NCI-H1436 treated with DMSO at 0.1 percent for 48 hours (cell line): ENCODE measurements at places on chromosomes 7 and 10.

DNA sequence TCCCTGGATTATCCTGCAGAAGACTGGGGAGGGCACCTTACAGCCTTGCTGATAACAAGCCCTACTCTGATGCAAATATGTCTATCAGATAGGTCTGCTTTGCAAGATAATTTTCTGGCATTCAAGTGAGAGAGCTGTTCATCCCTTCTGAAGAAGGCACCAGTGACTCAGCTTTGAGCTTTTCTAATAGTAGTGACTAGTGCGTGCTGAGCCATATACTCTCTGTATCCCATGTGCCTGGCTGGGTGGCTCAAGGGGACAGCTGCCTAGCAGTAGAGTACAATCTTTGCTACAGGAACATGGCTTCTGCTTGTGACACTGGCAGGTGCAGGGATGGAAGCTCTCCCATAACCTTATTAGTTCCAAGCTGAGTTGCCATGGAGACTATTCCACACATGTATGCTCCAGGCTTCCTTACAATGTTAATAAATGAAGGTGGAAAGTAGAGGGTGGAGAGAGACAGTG is 35.0 kb upstream of the ABCB4 start:
- no peak for DNase-seq

DNA sequence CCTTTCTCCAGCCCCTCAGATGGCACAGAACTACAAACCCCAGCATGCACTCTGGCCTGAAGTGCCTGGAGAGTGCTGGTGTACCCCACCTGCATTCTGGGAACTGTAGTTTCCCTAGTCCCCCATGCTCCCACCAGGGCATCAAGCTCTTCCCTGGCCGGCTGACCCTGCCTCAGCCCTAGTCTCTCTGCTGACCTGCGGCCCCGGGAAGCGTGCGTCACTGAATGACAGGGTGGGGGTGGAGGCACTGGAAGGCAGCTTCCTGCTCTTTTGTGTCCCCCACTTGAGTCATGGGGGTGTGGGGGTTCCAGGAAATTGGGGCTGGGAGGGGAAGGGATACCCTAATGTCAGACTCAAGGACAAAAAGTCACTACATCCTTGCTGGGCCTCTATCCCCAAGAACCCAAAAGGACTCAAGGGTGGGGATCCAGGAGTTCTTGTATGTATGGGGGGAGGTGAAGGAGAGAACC is 2.1 kb downstream of the NOS3 start:
- DNase-seq: no peak

DNA sequence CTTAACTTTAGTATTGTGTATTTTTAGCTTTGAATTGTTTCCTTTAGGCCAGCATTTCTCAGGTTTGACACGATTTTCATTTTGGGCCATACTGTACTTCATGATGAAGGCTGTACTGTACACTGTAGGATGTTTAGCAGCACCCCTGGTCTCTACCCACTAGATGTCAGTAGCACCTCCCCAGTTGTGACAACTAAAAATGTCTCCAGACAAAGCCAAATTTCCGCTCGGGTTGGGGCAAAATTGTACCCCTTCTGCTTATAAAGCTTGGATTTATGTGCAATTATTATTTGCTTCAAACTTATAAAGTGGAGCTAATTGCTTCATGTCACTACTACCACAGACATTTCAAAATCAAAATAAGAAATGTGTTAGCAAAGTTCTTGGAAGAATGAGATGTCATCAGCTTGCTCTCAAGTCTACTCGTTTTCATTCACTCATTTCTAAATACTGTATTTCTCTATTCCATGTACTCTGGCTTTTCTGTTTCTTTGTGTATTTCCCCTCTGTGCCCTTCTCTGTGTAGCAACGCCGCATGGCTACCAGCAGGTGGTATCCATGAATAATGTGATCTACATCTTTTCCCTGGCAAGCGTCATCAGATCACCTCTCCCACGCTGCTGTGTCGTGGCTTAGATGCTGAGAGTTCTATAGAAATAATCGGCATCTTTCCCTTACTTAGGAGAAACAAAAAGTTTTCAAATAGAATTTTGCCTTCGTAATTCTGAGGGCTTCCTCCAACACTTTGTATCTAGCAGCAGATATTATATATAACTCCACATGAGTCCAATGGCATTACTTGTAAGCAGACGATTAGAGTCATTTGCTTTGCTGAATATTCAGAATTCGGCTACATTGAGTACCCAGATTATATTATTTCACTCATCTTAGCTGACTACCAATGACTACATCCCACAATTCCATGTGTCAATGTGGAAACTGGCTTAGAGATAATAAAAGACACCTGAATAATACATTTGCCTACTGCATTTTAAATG is 47.8 kb upstream of the CALCR start:
- DNase-seq: no peak

DNA sequence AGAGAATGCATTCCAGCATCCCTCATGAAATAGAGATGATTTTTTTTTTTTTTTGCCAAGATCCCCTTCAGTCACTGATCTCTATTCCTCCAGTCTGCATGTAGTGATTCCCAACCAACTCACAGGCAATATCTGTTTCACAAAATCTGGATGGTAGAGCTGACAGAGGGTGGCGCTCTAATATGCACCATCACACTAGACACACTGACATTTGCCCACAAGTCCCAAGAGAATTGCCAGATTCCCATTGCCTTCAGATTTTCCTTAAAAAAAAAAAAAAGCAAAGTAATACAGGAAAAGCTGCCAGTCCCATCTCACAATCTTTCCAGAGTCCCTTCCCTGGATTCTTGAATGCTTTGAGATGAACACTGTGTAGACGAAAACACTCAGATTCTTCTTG is 301.0 kb downstream of the SORCS1 start:
- no peak for DNase-seq

DNA sequence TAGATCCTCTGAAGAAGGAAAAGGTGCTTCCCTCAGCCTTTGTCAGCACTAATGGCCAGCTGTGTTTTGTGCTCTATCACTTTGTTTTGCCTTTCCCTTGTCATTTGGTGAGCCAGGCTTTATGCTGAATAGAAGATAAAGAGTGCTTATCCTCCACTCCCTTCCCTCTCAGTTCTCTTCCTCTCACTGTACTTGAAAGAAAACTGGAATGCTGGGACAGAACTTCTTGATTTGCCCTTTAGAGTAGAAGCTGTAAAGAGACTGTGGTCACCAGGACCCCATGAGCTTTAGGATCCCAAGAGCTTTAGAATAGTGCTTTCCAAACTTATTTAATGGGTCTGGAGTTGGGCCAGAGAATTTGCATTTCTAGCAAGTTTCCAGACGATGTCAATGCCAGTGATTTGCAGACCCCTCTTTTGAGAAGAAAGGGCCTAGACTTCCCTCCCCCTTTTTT is 81.4 kb downstream of the LRRC4 start:
- DNase-seq: no peak

DNA sequence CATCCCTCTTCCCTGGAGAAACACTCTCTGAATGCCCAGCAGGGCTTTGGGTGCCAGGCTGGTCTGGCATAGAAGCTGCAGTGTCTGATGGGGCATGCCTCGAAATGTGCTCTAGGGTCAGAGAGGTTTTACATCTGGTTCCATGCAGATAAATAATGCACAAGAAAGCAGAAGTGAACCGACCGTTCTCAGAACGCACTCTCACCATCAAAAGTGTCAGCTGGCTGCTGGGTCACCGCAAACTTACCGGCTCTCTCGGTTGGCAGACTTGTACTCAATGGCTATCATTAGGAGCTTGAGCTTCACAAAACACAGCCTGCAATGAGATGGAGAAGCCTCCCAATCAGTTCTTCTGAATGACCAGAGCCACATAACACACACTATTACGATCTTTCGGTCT is 610.0 kb downstream of the KCNMA1 start:
- no peak for DNase-seq

GRCh38 chr7:30034501-30034900 is 6.3 kb downstream of the PLEKHA8 start:
- no peak for DNase-seq

DNA sequence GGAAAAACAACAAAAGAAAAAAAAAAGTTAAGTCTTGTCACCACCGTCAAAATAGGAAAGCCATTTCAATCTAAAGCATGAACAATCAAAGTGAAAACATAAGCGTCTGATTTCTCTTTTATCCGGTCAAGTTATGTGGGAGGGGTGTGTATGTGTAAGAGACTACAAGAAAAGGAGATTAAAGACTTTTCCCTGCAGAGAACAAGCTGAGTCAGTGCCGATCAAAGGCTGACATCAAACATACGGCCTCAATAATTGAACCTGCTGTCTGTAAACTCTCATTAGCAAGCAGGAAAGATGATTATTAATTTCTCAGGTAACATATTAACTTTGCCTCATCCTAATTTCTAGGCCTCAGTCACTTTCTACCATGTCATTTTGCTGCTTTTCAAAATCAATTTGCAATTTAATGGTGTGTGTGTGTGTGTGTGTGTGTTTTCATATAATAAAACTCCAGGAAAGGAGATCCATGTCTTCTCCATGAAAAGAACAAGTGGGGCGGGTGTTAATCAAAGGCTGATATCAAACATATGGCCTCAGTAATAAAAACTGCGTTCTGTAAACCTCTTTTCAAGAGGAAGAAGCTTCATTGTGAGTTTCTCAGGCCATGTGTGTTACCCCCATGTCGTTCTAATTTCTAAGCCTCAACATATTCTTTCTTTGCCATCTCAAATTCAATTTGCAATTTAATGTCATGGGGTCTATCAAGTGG is 649.1 kb upstream of the SORCS1 start:
- no peak for DNase-seq

DNA sequence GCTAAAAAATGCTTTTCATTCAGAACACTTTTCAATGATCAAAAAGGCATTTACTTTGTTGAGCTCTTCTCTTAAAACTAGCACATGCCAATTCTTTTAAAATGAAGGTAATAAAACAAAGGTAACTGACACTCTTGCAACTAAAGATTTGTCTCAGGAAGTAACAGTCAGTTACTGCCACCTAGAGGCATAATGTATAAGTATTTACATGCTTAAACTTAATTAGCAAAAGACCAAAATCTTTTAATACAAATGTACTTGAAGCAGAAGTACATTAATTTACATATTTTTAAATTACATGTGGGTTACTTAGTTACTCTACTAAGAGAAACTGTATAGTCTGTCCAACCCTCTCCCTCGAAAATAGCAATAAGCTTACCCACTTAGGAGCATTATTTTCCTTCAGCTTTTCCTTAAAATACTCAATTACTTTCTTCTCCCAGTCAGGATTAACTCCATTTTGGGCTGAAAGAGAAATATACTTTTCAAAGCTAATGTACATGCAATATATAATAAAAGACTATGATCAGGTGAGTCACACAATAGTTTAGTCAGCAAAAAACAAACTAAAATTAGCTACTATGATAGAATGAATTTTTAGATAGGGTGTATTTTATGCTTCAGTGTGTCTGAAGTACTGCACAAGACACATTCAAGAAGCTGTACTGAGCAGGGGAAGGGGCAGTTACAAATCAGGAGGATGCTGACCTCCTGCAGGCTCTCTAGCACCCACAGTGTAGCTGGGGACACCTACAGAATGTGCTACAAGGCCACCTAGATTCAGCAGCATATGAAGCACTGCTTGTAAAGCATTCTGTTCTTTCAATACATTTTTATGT is 13.0 kb downstream of the MCMBP start:
- no peak for DNase-seq

DNA sequence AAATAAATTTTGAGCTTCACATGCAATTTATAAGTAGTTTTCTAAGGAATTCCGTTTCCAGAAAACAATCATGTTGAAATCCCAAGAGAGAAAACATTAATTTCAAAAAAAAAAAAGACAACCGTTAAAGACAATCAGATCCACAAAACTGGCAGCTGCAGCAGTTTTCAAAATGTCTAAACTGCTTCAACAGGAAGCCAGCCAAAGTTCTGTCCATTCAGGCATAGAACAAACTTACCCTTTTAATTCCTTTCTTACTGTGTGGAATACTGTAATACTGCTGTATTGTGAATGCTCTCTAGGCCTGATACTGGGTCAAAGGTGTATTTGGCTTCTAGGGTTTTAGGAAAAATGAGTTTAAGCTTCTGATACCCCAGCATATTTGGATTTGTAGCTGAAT is 31.6 kb downstream of the HOXA1 start:
- DNase-seq: no peak

DNA sequence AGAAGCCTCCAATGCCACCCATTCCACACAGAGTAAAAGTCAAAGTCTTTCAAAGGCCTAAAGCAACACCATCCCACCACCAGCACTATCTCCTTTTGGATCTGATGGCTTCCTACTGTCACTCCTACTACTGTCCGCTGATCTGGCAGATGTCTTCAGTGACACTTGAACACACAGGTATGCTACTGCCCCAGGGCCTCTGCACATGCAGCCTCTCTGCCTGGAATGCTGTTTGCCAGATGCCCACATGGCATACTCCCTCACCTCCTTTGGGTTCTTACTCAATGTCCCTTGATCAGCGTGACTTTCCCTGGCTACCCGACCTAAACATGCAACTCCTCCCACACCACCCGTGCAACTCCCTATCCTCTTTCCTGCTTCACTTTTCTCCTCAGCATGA is 512.4 kb downstream of the KCNMA1 start:
- no peak for DNase-seq

DNA sequence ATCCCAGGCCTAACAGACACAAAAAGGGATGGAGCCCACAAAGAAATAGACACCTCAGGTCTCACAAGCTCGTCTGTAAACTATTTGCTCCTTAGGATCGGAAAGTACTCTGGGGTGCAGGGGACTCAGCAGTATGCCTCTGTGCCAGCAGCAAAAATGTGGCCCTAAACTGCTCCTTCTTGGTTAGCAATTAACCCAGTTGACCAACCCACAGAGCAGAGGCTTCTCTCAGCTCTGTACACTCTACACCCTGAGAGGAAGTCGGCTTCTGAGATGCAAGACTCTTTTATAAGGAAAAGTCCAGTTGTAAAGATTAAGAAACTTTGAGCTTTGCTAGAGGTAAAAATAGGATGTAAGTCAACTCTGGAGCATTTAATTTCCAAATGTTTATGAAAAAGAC is 156.3 kb upstream of the PRSS58 start:
- no peak for DNase-seq

GRCh38 chr7:102432442-102433218 is 745 bp upstream of the ORAI2 start:
- DNase-seq: no peak

GRCh38 chr7:38181111-38181510 is 3.1 kb downstream of the STARD3NL start:
- DNase-seq: no peak

DNA sequence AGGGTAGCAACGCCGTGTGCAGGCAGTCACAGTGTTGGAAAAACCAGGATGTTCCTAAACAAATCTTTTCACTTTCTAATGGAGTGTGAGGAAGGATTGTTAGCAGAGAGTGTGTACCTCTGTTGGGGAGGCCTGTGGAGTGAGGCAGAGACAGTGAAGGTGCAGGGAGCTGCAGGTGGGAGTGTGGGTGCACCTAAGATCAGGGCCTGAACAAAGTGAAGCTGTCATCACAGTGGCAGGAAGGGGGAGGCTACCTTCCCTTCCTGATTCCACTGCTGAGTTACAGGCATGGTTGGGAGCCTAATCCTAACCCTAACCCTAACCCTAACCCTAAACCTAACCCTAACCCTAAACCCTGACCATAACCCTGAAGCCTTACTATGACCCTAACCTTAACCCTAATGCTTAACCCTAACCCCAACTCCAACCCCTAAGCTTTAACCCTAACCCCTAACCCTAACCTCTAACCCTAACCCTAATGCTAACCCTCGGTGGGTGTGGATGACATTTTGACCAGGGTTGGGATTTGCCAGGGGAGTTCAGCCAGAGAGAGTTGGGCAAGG is 158.8 kb upstream of the KLF6 start:
- DNase-seq: no peak
